ENCODE measurements at places on chromosomes 12 and 14.

DNA sequence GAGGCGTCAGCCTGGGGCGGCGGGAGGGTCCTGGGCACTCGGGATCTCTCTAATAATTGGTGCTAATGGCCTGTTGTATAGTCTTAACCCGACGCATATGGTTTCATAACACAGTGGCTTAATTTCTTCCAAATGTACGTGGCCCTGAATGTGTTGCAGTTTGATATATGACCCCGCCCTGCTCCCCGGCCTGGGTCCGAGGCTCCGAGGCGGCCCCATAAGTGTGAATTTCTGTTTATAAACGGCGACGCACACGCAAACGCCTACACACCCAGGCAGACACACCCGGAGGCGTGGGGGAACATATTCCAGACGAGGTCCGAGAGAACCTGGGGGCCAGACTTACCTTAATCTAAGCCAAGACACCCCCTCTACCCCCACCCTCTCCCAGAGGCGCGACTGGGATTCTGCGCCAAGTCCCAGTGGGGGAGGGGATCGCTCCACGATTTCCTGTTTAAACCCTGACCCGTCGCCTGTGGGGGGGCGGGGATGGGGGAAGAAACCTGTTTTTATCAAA lies 9.7 kb upstream of the HOXC6 start:
- no peaks in the 10 kb centered on the region for H3K36me3 ChIP-seq
- no peak overlapping the region for H3K27ac ChIP-seq
- H3K4me3 ChIP-seq: no peak overlapping the region
- peaks cover 21% of the 10 kb centered on the region for H3K4me1 ChIP-seq
- H3K27me3 ChIP-seq: peaks cover 54% of the 10 kb centered on the region

GRCh38 chr12:132078190-132078589 lies 65.9 kb downstream of the DDX51 start:
- no peaks in the 10 kb centered on the region for H3K27me3 ChIP-seq
- no peak overlapping the region for H3K27ac ChIP-seq
- DNase-seq: no peak
- H3K36me3 ChIP-seq: peaks cover 48% of the 10 kb centered on the region
- no peaks in the 10 kb centered on the region for H3K4me1 ChIP-seq

- H3K27me3 ChIP-seq: no peaks in the 10 kb centered on the region
- DNase-seq: no peak
- H3K4me3 ChIP-seq: no peak overlapping the region
- H3K36me3 ChIP-seq: no peaks in the 10 kb centered on the region
Observed at GRCh38 chr12:89752341-89752740, 43.7 kb upstream of the ATP2B1 start.

DNA sequence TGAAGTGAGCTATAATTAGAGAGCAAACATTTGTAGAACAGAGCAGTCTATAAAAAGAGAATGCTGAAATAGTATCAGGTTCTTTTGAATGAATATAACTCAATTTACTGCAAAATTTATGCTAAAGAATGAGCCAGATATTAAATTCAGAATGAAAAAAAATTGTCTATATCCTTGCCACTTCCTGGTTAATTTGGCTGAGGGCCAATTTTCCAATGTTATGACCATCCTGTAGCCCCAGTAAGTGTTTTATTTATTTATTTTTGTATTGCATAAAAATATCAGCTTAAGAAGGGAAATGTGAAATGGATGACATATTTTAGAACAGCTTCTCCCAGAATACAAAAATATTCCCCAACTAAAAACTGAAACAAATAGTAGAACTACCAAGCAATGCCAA lies 263.4 kb downstream of the SOX5 start:
- no peaks in the 10 kb centered on the region for H3K36me3 ChIP-seq
- no peak overlapping the region for H3K4me3 ChIP-seq

GRCh38 chr12:32301216-32301615 lies 98.1 kb upstream of the FGD4 start:
- H3K36me3 ChIP-seq: no peaks in the 10 kb centered on the region
- no peaks in the 10 kb centered on the region for H3K27me3 ChIP-seq
- H3K4me3 ChIP-seq: no peak overlapping the region
- no peak for DNase-seq

GRCh38 chr12:122167356-122167925 lies 6.6 kb downstream of the IL31 start:
- H3K27ac ChIP-seq: no peak overlapping the region
- H3K4me1 ChIP-seq: peaks cover 6% of the 10 kb centered on the region
- DNase-seq: no peak
- no peaks in the 10 kb centered on the region for H3K27me3 ChIP-seq
- no peak overlapping the region for H3K4me3 ChIP-seq
- no peaks in the 10 kb centered on the region for H3K36me3 ChIP-seq
